ENCODE measurements at places on chromosomes 1 and 21.

- no peak for DNase-seq
Measured at GRCh38 chr1:44260792-44261170, 47.5 kb downstream of the DMAP1 start.

GRCh38 chr1:22257290-22258275, 114.7 kb upstream of the WNT4 start:
- no peak for DNase-seq

DNA sequence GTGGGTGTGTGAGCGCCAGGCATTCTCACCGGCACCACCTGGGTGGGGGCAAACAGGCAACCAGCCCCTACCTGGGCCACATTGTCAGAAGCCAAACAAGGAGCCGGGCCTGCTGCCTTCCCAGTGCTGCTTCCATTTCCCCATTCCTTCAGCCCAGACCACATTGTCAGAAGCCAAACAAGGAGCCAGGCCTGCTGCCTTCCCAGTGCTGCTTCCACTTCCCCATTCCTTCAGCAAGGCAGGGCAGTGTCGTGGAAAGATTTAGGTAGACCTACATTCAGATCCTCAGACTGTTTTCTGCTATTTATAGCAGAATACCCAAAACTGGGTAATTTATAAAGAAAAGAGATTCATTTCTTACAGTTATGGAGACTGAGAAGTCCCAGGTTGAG, 47.0 kb upstream of the EFHD2 start:
- no peak for DNase-seq

DNA sequence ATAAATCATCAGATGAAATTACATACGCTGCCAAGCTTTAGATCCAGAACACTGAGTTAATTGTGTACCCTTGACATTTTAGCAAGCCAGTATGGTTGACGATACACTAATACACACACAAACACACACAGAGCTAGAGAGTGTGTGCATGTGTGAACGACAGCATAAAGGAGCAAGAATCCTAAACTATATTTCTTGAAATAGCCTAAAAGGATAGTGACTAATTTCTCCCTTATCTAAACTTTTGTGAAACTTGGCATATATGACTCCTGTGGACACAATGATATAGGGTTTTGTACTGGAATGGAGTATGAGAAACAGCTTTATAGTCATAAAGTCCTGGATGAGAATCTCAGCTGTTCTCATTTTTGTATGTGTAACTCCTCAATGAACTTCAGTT, 65.1 kb upstream of the DMRTA2 start:
- DNase-seq: no peak

DNA sequence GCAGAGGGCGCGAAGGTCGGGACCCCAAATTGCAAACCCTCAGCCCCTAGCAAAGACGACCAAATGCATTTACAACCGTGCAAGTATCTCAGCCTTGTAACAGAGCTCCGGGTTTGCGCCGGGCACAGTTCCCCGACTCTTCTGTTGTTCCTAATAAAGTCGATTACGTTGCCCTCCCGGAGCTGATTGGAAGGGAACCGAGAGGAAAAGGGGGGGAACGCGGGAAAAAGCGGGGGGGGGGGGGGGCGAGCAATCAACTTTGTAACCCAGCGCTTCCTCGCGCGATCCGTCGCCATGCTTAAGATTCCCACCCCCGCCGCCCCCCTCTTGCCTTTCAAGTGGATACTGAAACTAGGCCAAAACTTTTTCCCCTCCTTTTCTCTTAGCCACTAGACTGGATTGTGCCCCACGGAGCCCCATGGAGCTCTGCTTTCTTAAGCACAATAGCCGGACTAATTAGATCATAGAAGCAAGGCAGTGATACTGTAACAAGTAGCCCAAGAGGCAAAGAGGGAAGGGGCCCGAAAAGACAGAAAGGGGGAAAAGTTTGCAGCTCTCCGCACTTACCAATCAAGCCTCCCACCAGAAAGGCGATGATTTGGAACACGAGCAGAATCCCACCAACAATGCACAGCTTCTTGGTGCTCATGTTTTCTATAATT, 565 bp downstream of the WLS start:
- no peak for DNase-seq

DNA sequence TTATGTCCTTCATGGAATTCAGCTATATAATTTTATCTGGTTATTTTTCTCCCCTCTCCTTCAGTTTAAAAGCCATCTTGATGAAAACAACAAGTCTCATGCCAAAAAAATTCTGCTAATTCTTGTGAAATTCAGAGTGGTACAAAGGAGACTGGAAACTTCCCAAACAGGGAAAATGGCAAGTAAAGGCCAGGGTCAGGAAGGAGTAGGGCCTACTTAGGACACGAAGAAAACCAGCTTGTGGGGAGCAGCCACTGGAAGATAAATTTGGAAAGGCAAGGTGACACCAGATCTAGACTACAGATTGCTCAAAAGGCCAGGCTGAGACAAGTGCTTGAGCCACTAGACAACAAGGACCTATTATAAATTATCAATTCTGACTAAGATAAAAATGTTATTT, 6.4 kb downstream of the TSTD1 start:
- no peak for DNase-seq

DNA sequence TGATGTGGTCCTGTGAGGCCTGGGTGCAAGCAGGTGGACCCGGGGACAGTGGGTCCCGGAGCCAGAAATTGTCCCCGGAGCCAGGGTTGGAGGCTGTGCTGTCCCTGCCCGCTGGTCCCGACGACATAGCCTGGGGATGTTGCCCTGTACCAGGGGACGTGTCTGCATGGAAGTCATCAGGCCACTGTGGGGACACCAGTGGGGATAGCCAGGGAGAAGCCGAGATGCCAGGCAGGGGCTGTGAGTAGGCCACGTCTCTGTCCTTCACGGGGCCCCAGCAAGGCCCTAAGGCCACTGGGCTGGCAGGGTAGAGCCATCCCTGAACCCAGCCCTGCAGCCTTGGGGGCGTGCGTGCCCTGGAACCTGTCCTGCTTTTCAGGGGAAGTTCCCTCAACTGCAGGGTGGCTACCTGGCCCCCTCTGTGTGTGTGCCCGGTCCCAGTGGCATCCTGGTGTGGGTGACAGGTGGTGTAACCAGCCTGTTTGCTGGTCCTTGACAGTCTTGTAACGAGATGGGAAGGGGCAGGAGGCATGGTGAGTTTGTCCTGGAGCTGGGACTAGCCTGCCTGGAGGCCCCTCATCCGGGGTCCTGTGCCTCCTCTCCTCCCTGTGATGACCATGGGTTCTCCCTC, 73.2 kb downstream of the OBSCN start:
- DNase-seq: no peak

GRCh38 chr1:9655836-9656235, 4.3 kb downstream of the PIK3CD start:
- no peak for DNase-seq

DNA sequence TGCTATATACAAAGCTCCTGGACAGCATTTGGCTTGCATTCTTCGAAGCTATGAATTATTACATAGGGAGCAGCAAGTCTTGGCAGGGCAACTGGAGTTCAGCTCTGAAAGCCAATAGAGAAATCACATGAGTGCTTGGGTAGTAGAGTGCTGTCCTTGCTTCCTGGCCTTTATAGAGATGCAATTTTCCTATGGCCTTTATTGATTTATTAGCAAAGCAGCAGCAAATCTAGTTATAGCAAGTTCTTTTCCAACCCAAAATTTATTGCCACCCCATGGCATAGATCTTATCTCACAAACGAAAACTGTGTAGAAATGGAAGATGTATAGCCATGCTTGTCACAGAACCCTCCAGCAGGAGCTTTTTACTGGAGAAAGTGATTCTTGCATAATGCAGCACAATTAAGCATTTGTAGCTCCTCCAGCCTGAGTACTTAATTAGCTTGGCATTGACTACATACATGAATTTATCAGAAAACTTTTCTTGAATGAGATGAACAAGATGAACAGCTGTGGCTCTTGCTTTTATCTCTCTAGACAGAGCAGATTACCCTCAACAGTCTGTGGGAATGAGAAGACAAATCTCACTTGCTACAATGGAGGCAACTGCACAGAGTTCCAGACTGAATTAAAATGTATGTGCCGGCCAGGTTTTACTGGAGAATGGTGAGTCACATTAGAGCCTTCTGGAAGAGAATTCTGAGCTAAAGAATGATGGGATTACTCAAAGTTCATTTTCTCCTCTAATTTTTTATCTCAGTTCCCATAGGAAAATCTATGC, 170.1 kb downstream of the CRB1 start:
- DNase-seq: no peak

GRCh38 chr1:225891229-225891972, 2.5 kb upstream of the LEFTY1 start:
- DNase-seq: no peak

- DNase-seq: no peak
Measured at GRCh38 chr1:92736395-92736794, 48.5 kb downstream of the EVI5 start.

GRCh38 chr1:52056937-52057231, 789 bp downstream of the BTF3L4 start:
- DNase-seq: no peak

DNA sequence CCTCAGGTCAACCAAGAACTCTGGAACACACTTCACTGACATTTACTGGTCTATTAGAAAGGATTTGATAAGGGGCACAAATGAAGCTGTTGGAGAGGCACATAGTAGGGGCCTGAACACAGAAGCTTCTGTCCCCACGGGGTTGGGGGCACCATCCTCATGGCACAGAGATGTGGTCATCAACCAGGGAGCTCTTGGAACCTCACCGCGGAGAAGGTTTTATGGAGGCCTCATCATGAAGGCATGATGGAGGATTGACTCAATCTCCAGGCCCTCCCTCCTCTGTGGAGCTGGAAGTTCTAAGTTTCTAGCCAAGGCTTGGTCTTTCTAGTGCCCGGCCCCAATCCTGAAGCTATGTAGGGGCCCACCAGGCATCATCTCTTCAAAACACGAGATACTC, 23.6 kb downstream of the MX1 start:
- DNase-seq: no peak

DNA sequence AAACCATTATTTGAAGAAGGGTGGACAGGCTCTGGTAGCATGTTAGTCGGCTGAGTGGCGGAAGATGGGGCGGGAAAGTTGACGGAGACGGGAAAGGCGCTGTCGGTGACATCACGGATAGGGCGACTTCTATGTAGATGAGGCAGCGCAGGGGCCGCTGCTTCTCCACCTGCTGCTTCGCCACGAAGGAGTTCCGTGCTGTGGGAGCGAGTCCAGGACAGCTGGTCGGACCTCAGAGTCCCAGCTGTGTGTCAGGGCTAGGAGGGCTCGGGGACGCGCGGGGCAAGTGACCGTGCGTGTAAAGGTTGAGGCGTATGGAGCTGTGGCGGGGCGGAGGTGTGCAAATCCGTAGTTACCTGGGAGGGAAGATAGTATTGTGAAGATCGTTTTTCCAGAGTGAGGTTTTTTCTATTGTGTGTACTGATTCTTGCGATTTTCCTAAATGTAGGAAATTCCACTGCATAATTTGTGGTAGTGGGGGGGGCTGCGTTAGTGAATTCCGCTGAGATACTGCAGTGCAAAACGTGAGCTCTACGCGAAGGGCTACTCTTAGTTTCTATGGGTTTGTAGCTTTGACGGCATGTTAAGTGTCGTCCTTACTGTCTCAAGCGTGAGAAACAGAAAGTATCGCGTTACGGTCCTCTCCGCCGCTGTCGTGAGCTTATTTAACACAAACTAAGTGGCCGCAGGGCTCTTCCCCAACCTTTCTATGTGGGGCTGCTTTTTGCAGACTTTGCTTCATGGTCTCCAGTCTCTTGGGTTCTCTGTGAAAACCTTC, 111.2 kb upstream of the NBPF11 start:
- DNase-seq: peak; percentile 38

DNA sequence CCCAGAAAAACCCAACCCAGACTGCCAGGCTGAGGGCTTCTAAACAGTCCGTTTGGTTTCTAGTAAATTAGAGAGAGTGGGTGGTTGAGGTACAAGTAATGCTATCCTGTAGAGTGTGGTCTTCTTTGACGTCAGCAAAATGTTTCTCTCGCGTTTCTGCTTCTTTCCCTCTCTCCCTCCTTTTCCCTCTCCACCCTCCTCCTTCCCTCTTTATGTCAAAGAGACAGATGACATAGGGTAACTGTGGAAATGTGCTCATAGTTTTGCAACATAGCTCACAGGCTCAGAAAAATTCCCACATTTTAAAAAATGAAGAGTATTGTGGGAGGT, 158.3 kb downstream of the TOMM20 start:
- no peak for DNase-seq

GRCh38 chr21:34790341-34790740, 121.5 kb downstream of the CLIC6 start:
- DNase-seq: no peak

- DNase-seq: no peak
Measured at GRCh38 chr1:225937048-225937968, 3.7 kb downstream of the LEFTY2 start.

- DNase-seq: no peak
Measured at GRCh38 chr1:150761801-150762200, 3.8 kb downstream of the CTSS start.

DNA sequence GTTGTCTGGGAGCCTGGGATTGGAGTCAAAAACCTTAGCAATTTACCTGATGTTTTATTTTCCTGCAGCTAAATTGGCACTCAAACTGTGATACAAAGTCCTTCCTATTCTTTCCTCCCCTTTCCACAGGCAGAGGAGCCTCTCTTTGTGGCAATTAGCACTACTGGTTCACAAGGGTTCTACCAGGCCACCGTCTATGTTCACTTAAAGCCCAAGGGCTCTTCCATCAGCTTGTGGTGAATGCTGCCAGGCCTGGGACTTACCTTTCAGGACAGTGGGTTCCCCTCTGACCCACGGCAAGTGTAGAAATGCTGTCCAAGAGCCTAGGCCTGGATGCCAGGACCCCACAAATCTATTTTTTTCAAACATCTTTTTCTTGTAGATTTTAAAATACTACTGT, 251.9 kb upstream of the B3GALT2 start:
- no peak for DNase-seq

DNA sequence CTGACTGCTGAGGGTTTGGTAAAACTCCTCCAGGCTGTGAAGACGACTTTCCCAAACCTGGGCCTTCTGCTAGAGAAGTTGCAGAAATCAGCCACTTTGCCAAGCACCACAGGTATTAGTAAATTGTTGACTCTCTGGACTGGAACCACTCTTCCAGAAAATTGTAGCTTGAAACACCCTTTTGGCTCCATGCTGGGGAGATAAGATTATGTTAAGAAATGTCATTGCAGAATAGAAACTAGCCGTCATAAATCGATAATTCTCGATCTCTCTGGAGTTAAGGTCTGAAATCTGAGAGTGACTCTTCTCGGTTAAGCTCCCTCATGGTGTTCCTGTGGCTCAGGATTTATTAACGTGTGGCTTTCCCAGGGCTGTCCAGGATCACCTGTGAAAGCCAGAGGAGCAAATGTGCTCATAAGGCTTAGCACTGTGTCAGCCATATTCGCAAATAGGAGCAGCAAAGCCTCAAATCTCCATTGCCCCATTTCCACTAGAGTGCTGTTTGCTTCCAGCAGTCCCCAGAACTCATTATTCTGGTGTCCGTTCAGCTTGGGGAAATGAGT, 54.6 kb downstream of the ZBTB40 start:
- no peak for DNase-seq

DNA sequence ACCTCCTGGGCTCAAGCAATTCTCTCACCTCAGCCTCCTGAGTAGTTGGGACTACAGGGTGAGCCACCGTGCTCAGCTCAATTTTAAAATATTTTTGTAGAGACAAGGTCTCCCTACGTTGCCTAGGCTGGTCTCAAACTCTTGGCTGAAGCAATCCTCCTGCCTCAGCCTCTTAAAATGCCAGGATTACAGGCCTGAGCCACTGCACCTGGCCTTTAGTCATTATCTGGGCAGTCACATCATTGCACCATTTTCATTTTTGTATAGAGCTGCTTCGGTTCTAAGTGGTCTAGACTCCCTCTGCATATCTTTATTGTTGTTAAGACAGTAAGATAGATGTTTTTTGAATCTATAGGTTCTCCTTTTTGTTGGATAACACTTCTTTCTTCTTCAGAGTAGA, 39.9 kb downstream of the ATF3 start:
- DNase-seq: no peak

- no peak for DNase-seq
Measured at GRCh38 chr1:205370780-205371179, 14.1 kb upstream of the KLHDC8A start.
